Keratinocyte (primary cell): ENCODE measurements at places on chromosomes 7 and 10.

DNA sequence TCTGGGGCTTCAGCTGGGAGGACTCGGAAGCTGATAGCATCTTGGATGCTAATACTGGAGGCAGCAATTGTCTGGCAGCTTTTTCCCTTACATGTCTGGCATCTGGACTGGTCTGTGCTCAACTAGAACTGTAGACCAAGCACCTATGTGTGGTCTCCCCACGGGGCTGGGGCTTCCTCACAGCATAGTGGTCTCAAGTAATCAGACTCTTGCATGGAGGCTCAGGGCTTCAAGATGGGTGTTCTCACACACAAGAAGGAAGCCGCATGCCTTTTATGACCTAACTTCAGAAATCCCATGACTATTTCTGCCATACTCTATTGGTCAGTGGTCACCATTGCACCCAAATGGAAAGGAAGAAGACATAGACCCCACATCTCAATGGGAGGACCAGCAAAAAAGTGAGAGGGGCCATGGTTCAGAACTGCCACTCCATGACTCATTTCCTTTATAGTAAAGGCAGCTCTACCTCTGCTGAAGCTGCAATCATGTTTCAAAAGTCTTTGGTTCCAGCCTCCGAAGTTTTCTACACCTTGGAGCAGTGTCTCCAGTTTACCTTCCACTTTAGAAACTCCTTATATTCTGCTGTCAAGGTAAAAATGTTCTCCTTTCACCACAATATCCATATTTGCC is 14.7 kb downstream of the AOC1 start:
- no peak for DNase-seq

- no peak for DNase-seq
Observed at GRCh38 chr10:96828609-96829008, 3.5 kb upstream of the LCOR start.

DNA sequence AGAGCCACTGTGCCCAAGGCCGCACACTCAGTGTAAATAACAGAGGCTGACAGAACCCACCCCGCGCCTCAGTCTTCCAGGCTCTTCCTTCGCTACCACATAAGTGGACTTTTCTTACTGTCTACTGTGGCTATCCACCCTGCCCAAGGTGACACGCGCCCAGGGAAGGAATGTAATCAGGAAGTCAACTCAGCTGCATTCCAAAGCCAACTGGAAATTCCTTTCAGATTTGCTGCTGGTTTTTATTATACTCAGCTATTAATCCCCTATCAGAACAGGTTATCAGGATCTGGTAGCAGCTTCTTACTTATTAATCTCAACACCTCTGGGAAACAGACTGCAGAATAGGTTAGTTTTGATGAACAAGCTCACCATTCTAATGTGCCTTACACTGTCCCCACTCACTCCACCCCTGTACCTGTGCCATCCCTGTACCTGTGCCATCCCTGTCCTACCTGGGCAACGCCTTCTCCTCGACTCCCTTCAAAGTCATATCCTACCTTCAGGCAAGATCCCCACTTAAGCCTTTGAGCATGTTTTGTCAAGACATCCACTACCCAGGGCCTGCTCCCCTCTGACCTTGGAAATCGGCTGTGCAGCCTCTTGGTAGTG is 90.7 kb downstream of the NHLRC2 start:
- DNase-seq, result no peak

DNA sequence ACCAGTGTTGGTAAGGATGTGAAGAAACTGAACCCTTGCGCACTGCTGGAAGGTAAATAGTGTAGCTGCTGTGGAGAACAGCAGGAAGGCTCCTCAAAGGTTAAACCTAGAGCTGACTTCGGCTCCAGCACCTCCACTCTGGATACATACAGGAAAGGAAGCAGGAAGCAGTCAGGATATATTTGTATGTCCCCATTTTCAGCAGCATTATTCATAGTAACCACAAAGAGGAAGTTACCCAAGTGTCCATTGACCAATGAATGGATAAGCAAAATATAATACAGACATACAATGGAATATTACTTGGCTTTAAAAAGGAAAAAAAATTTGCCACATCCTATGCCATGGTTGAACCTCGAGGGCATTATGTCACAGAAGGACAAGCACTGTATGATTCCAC is 15.0 kb downstream of the RET start:
- DNase-seq, result no peak

DNA sequence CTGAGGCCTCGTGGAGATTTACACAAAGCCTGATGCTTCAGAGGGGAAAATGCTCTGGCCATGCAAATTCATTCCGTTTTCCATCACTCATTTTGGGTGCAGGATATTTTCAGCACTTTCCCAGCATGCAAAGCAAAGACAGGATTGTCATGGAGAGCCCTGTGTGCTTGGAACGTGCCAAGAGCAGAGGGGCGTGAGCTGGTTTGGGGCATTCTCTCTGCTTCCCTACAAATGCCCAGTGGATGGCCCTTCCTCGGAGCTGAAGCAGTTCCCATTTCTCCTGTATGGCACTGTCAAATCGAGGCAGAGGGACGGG is 164.1 kb downstream of the PRKAG2 start:
- DNase-seq, result no peak

GRCh38 chr10:6232846-6233724 is 30.4 kb downstream of the PFKFB3 start:
- DNase-seq, result no peak

- no peak for DNase-seq
Observed at GRCh38 chr10:59631882-59632807, 77.5 kb downstream of the SLC16A9 start.

DNA sequence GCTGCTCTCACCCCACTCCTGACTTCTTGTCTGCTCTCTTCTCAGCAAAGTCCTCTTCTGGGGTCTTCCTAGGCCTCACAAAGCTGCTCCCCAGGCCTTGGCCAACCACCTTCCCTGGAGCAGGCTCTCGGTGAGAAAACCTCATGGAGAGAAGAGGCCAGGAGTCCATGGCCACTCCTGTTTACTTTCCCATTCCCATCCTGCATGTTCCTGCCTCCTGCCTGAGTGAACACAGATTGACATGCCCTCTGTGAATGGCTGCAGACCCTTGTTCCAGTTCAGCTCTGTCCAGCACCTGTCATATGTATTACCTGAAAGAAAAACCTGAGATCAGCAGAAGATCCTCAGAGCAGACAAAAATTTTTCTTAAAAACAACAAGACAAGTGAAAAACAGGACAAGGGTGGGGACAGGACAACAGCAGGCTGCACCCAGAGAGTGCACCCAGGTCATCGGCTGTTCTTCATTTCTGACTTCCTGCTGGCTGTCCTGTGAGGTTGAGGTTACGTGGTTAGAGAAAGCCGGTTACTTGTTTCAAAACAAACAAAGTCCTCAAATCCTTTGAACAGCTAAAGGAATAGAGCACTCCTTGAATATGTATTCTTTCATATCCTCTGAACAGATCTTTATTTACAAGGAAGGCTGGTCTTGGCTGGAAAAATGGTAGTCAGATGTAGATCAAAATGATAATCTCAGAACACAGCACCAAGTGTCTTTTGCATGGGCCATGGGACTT is 34.0 kb upstream of the DLD start:
- DNase-seq, result no peak

- no peak for DNase-seq
Observed at GRCh38 chr10:34722404-34722803, 92.7 kb downstream of the PARD3 start.

- DNase-seq, result no peak
Observed at GRCh38 chr10:113753020-113753692, 1.7 kb downstream of the PLEKHS1 start.

- no peak for DNase-seq
Observed at GRCh38 chr10:5890452-5890915, 441 bp downstream of the FBH1 start.

DNA sequence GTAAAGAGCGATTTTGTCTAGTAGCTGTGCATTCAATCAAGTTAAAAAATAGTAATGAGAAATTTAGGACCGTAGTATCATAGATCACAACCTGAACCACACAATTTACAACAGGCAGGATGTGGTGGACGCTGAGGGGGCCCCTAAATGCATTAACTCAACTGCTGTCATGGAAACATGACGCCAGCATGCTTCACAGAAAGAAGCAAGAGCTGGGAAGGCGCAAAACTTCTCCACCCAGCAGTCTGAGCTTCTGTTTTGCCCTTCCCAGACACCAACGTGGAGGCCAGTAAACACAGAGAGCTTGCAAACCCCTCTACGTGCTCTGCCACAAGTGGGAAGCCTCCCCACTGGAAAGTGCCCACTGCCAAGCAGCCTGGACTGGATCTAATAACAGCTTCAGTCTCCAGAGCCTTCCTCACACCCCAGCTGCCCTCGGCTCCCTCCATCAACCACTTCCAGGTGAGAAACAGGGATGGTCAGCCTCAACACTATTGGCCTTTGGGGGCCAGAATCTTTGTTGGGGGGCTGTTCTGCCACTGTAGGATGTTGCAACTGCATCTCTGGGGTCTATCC is 151.8 kb downstream of the SFMBT2 start:
- no peak for DNase-seq

DNA sequence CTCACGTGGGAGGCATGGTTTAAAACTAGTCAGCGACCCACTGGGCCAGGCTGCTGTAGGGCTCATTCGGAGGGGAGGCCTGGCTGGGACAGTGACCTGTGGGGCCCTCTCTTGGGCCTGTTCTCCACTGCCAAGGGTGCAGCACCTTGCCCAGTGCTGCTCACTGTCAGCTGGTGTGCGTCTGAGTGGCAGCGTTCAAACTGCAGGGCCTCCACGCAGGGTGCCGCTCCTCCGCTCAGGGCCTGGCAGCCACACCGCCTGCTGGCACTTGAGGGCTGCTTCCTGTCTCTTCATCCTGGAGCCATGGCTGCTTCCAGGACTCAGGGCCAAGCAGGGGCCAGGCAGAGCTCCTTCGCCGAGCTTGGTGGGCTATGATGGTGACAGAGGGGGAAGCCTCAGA is 18.3 kb downstream of the ADAMTS14 start:
- no peak for DNase-seq

- no peak for DNase-seq
Observed at GRCh38 chr7:135257790-135258189, 24.2 kb downstream of the STRA8 start.

DNA sequence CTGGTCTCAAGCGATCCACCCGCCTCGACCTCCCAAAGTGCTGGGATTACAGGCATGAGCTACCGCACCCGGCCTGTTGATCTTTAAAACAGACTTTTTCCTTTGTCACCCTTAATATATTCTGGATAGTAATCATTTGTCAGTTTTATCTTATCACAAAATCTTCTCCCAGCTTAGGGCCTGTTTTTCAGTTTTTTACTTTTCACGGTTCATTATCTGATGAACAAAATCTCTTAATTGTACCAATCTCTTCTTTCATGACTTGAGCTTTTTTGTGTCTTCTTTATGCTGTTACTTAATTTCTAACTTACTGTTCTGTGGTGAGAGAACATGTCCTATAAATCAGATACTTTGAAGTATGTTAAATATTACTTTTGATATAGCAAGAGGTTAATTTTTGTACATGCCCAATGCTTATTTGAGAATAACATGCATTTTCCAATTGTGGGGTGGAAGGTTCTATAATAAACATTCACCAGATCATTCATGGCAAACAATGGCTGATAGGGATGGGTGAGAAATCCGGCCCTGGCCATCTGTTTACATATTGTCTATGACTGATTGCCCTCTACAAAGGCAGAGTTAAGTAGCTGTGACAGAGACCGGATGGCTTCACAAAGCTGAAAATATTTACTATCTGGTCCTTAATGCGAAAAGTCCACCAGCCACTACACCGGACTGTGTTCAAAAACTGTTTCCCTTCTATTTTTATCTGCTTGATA is 5.3 kb downstream of the PAPOLB start:
- no peak for DNase-seq

DNA sequence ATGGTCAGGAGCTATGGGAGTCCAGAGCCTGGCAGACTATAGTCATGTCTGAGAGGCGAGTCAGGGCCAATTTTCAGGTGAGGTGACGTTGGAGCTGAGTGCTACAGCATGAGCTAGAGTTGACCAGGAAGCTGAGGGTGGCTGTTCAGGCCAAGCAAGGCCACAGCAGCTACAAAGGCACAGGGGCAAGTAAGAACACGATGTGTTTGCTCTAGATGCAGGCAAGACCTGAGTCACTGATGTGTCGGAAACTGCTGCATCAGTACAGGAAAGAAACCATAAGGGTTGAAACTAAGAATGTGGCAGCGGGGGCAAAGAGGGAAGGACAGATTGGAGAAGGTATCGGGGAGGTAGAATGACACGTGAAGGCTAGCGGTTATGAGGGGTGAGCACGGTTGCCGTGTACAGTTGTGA is 11.8 kb upstream of the RRP12 start:
- DNase-seq, result peak; percentile 87

DNA sequence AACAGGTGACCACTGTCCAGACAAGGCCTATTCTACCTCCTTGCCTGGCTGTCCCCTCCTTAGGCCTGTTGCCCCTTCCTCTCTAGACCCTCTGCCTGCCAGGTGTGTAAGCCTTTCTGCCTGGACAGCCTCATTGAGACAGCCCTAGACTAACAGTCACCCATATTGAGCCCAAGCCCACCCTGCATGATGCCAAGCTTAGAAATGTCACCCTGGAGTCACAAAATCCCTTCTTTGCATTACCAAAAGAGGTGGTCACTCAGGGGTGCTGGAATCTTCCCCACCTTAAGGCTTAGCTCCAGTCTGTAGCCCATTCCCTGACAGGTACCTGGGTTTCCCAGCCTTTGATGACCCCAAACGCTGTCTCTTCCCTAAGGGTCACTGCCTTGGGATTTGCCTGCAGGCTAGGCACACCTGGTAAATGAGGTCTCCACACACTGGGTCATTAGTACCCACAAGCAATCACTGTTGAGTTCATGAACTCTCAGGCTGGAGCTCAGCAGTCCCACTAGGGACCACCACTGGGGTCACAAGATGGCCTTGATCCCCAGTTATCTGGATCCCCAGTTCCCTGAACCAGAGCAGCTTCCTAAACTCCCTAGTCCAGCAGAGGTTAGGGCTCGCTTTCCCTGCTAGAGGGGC is 54.9 kb upstream of the CAMK2B start:
- DNase-seq, result no peak

GRCh38 chr10:51706225-51706624 is 6.8 kb upstream of the CSTF2T start:
- DNase-seq, result no peak

GRCh38 chr7:108628678-108629077 is 59.0 kb downstream of the DNAJB9 start:
- DNase-seq, result no peak

- DNase-seq, result no peak
Observed at GRCh38 chr7:159112136-159113011, 32.3 kb downstream of the VIPR2 start.

GRCh38 chr10:91022390-91022789 is 101.5 kb upstream of the ANKRD1 start:
- no peak for DNase-seq

DNA sequence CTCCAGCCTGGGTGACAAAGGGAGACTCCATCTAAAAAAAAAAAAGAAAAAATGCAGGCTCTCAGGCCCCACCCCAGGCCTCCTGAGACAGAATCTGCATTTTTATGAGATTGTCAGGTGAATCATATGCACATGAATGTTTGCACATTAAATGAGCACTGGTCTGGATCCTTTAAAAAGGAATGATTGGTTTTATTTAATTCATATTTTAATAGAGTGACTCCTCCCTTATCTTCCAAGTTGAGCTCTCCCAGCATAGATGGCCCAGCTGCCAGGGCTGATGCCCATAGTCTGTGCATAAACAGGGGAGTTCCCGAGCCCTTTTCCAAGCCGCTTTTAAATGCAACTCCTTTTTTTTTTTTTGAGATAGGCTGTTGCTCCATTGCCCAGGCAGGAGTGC is 28.5 kb downstream of the CUX1 start:
- no peak for DNase-seq
